ENCODE measurements at places on chromosomes 1 and 21.

GRCh38 chr1:200194477-200194876 lies 167.0 kb downstream of the NR5A2 start:
- no peak for DNase-seq

- no peak for DNase-seq
Measured at GRCh38 chr1:188706742-188707141, 1770.9 kb downstream of the BRINP3 start.

DNA sequence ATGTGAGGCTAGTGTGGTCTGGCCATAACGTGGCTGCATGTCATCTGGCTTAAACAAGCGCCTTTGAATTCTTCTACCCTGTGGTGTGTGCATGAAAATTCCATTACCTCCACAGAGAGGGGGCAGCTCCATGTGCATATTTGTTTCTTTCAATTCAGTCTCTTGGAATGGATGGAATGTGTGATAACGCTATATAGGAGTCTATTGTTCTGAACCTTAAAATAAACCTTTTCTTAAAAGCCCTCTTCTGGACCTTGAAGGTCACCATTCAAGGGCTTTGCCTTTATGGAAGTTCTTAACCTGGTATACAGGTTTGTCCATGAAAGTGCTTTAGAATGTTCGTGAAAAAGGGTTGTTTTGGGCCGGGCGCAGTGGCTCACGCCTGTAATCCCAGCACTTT lies 118.2 kb upstream of the ADGRL2 start:
- DNase-seq, result no peak

- DNase-seq, result no peak
Measured at GRCh38 chr1:241617426-241617825, 22.7 kb downstream of the CHML start.

GRCh38 chr1:159778266-159778665 lies 2.5 kb upstream of the DUSP23 start:
- no peak for DNase-seq

All from testis (tissue), 5 donors.